Sigmoid colon (tissue), 7 donors: ENCODE measurements at places on chromosomes 7 and 10. TPM values are rescaled to one million over a fixed set of nuclear protein-coding genes. Genes with fewer than 3 reads are reported as not detected.

MRPL32 gene
- polyA plus RNA-seq = 69.6 TPM

GRID2IP gene
- 0.23 TPM for polyA plus RNA-seq

PIK3CG gene
- 0.92 TPM for polyA plus RNA-seq

ABCB1 gene
- 8.4 TPM for polyA plus RNA-seq

STMP1 gene
- 56.5 TPM for polyA plus RNA-seq

COL1A2 gene
- polyA plus RNA-seq = 19.2 TPM

RINT1 gene
- 9.7 TPM for polyA plus RNA-seq

CRPPA gene
- polyA plus RNA-seq = 1.2 TPM

ZMIZ2 gene
- polyA plus RNA-seq = 64.7 TPM

AHCYL2 gene
- 174 TPM for polyA plus RNA-seq

NKX2-3 gene
- polyA plus RNA-seq = 8.9 TPM

ADAM22 gene
- 1.0 TPM for polyA plus RNA-seq

OR13A1 gene
- polyA plus RNA-seq = 0.10 TPM
